ENCODE measurements at places on chromosomes 7 and 10.

DNA sequence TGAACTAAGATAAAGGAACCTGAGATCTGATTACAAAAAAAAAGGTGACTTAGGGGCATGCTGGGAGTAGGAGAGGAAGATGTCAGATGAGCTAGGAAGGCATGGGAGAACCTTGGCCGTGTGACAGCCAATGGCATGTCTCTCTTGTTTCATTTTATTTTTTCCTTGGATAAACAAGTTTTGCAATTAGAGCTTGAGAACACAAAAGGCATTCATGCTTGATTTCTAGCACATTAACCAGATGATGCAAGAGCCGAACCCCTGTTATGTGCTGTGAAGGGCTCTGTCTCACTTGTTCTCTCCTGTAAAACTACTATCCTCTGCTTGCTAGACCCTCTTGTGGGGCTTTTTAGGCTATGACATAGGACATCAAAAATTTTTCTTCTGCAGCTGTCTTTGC lies 134.3 kb upstream of the ASAH2 start:
- DNase-seq, result no peak

DNA sequence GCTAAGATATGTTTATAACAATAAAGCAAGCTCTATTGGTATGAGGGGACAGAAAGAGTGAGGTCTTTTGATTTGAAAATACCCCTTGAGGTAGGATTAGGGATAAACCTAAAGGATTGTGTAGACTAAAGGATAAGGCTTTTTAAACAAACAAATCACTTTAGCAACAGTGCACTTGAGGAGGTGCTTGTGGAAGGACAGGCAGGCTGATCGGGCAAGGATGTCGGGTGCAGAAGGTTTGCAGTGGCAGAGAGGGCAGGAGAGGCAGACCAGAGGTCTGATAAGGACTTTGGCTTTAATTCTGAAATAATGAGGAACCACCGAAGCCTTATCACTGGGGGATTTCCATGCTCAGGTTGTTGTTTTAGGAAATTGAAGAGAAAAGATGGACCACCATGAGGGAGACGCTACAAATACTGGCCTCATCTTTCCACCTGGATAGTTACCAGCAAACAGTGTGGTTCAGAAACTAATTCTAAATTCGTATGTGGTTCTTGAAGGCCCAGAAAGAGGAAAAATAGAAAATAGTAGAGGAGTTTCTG lies 119.5 kb upstream of the KLF6 start:
- DNase-seq, result no peak

DNA sequence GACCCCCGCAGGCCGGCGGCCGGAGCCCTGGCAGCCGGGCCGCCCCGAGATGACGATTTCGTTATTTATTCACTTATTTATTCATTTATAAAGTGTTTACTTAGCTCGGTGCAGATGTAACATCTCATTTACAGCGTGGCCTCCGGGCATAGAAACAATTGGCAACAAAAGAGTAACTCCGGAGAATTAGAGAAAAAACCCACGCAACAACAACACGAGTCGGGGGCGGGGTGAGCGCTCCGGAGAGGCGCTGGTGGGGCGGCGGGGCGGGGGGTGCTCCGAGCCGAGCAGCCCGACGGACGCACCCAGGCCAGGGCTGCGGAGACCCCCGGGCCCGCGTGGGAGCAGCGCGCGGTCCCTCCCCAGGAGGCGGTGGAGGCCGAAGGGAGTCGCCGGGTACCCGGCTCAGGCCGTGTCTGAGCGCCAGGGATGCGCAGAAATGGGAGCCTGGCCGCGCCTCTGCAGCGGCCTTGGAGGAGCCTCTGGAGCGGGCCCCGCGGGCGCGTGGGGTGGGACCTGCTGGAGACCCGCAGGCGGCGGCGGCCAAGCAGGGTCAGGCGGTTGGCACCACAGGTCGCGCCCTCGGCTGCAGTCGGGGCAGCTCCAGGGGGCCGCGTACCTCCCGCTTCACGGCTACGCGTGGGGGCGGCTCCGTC lies 14.3 kb downstream of the UNCX start:
- DNase-seq, result no peak

GRCh38 chr7:4633012-4633411 lies 49.1 kb upstream of the FOXK1 start:
- no peak for DNase-seq

GRCh38 chr7:104267701-104268368 lies 60.0 kb upstream of the ORC5 start:
- DNase-seq, result no peak

DNA sequence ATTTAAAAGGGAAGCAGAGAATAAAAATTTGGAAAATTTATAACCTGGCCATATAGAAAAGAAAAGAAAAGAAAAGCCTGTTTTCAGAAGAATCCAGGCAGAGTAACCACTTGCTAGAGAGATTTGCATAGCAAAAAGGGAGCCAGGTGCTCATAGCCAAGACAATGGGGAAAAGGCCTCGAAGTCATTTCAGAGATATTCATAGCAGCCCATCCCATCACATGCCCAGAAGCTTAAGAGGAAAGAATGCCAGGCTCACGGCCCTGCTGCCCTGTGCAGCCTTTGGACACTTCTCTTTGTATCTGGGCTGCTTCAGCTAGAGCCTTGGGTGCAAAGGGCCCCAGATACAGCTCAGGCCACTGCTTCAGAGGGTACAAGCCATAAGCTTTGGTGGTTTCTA lies 159.8 kb downstream of the CCDC7 start:
- DNase-seq, result no peak

GRCh38 chr10:59007307-59008025 lies 169.0 kb upstream of the PHYHIPL start:
- no peak for DNase-seq

- DNase-seq, result no peak
Observed at GRCh38 chr7:45971661-45972175, 50.6 kb upstream of the IGFBP3 start.

GRCh38 chr7:140640060-140640637 lies 464 bp downstream of the DENND2A start:
- no peak for DNase-seq

- DNase-seq, result peak; percentile 71
Observed at GRCh38 chr10:132223156-132223590, 36.4 kb downstream of the DPYSL4 start.

DNA sequence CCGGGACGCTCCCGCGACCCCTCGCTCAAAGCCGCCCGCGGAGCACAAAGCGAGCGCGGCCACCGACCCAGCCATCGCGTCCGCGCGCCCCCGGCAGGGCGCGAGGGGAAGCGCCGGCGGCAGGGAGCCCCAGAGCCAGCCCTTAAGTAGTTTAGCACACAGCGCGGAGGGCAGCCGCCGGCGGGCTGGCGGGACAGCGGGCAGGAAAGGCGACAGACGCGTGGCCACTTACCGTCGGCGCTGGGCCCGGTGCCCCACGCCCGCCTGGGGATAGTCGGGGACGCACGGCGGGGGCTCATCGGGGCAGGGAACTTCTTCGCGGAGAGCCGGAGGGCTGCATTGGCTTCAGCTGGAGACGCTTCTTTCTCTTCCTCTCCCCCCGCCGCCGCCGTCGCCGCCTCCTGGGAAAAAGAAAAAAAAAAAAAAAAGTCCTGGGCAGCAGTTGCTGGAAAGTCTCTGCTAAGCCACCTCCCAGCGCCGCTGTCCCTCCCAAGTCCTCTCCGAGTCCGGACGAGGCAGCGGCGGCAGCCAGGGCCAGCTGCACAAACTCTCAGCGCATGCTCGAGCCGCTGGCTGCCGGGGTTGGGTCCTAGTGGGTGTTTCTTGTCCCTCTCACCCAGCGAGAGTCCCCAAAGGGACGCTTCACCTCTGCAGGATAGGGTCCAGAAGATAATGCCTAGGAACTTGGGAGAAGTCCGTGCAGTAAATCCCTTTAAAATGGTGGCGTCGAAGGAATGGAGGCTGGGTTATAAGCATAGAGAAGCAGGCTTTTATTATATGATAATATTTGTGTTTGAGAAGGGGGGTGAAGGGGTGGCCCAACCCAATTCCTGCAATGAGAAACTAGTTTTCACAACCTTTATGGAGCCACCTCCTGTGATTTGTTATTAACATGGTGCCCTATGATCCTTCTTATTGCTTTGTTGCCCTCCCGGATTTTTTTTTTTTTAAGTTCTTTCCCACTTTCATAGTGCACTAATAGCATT lies at the start of gene TSPAN12:
TSPAN12 (minus strand) TSS at position 557 of the 986 bp plus-strand sequence. CDS start 1,381 bp downstream, outside the sequence.
- DNase-seq, result peak; percentile 57

GRCh38 chr10:68559251-68559650 lies 886 bp upstream of the TET1 start:
- no peak for DNase-seq

DNA sequence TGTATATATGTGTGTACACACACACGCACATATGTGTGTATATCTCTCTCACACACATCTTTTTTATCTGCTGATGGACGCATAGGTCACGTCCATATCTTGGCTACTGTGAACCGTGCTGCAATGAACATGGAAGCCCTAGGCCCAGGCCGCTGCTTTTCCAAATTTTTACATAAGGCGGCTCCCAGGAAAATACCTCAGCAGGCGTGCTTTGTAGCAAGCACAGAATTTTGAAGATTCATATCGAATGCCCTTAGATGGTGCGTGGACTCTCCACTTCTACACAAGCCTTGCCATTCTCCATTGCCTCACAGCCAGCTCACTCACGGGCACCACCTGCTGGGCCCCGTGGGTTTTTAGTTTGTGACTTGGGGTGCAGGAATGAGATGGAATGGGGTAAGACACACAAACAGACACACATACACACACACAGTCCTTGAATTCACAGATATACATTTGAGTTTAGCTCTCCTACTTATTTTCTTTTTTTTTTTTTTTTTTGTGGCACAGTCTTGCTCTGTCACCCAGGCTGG lies 57.9 kb upstream of the RNF32 start:
- no peak for DNase-seq

DNA sequence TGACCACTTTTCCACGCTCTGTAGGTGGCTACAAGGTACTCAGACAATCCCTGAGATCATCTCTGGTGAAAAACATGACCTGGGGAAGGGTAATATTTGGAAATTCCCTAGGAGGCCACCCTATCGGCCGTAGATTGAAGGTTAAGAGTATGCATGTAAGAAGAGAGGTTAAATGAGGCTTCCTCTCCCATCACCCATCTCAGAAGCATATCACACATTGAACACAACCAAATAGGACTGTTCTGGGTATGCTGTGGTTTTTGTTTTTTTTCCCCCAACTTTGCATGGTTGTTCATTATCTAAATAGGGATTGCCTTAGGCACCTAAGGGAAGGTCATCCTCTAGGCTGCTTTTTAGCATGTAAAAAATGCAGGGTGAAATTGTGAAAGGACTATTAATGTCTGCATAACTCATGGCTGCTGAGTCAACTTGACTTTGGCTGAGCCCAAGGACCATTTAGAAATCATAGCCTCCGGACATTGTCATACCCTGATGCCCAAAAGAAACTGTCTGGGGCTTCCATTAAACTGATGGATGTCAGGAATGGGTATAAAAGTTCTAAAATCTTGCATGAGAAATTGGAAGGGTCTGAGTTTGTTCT lies 24.7 kb upstream of the ST8SIA6 start:
- DNase-seq, result no peak

DNA sequence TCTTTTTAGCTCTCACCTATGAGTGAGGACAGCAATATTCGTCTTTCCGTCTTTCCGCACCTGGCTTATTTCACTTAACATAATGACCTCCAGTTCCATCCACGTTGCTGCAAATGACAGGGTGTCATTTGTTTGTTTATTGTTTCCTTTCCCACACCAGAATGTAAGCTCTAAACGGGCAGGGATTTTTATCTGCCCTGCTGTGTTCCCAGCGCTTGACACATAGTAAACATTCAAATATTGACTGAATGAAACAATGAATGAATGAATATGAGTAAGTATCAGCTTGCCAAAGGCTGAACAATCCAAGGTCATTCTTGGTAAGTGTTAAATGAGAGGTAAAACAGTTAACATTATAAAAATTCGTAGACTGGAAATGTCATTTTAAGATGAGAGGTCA lies 12.8 kb downstream of the SH3PXD2A start:
- DNase-seq, result no peak

- DNase-seq, result no peak
Observed at GRCh38 chr10:36163827-36164226, 521.7 kb upstream of the FZD8 start.

DNA sequence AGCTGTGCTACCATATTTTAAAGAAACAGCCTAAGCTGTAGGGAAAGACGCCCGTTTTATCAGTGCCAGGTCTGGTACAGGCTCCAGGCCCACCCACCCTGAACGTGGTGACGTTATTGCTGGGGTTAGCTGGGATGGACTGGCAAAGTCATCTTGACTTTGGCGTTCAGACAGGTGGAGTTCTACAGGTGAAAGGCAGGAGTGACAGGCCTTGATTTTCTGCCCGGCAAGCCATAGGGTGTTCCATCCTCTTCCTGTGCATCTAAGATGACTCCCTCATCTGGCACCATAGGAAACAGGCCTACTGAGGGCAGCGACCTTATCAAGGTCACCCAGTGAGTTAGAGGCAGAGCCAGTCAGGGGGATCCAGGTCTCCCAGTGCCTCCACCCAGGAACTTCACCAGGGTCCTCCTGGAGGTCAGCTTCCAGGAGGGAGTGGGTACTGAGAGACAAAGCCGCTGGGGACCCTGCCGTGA lies 41.6 kb downstream of the HK1 start:
- DNase-seq, result no peak

GRCh38 chr10:111973826-111974225 lies 209.7 kb downstream of the GPAM start:
- no peak for DNase-seq

DNA sequence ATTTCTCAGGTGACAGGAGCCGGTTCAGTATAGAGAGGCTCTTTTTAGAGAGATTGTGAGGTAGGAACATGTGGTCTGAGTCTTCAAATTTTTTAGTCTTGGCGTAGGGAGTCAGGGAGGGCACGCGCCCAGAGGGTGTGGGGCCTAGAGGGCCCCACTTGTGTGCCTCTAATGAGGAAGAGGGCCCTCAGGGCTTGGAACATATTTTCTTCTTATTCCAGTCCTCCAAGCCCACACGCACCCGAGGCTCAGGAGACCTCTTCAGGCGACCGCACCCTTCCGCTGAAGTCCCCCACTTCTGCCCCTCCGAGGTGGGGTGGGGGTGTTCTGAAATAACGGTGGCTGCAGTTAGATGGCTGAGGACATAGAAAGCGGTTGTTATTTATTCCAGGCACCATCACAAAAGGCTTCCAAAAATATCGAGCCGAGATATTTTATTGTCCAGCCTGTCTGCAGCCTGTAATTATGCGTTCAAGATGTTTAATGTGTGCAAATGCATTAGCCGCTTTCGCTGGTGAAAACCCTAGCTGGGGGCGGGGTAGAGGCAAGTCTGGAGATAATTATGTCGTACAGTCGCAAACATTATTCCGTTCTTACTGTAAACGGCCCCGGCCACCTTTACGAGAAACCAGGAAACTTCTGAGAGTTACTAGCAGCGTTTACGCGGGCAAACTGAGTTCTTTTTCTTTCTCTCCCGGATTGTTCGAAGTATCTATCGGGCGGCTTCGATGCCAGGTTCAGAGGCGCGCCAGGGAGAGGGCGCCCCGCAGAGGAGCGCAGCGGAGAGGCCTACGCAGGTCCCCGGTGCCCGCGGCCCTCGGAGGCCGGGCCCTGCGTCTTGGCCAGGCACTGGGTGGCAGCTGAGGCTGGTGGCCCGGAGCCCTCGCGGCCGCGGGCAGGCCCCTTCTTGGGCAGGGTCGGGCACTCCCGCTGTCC lies 12.9 kb upstream of the HOXA13 start:
- no peak for DNase-seq

DNA sequence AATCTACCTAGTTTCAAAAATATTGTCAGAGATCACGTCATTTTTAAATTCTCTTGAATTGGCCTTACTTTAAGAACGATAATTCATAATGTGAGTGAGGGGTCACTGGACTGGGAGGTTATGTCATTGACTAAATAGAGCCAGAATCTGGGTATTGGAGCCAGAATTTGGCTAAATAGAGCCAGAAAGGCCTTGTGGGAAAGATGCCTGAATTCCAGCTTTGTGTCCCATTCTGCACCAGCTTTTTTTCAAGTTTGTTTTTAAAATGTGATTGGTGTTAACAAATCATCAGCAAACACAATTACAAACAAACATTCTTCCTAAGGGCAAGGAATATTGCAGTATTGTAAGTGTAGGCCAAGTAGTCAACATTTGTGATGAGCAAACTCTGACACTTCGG lies 233.2 kb upstream of the PRKCQ start:
- DNase-seq, result no peak

All from activated naive CD8-positive, alpha-beta T cell treated with anti-CD3 and anti-CD28 coated beads, Interleukin-2, amount 50 U/mL, for 24 hours (primary cell).